ENCODE measurements at places on chromosomes 5 and 9.

DNA sequence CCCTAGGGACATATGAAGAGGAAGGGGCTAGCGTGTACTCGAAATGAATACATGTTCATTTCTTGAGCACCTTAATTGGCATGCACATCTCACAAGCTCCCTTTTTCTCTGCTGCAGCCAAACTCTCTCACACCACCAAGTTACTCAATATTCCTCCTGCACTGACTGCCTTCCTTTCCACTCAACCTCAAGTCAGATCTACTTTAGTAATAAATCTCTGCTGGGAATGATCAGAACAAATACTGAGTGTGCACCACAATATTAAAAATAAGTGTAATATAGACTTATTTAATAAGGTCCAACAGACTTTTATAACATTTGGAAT lies 995.8 kb upstream of the WWC1 start:
- no peak for DNase-seq

- no peak for DNase-seq
These were observed 40.8 kb upstream of the ANKRD31 start for GRCh38 chr5:75277463-75277862.

GRCh38 chr9:36789886-36790285 lies 217.2 kb downstream of the MELK start:
- DNase-seq, result no peak

- no peak for DNase-seq
These were observed 179.9 kb upstream of the KLF4 start for GRCh38 chr9:107669422-107669821.

- DNase-seq, result no peak
These were observed 421.6 kb downstream of the IRX1 start for GRCh38 chr5:4017076-4017803.

DNA sequence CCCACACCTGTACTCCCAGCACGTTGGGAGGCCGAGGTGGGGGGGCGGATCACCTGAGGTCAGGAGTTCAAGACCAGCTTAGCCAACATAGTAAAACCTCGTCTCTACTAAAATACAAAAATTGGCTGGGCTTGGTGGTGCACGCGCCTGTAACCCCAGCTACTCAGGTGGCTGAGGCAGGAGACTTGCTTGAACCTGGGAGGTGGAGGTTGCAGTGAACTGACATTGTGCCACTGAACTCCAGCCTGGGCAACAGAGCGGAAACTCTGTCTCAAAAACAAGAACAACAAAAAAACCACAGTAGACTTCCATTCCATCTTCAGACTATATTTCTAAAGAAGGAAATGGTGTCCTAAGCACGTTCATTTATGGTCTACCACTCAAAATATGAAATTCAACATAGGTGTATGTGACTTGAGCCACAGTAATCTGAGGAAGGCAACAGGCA lies 14.2 kb upstream of the SERINC5 start:
- DNase-seq, result no peak

- DNase-seq, result no peak
These were observed 143.7 kb downstream of the C5orf15 start for GRCh38 chr5:133824661-133825254.

DNA sequence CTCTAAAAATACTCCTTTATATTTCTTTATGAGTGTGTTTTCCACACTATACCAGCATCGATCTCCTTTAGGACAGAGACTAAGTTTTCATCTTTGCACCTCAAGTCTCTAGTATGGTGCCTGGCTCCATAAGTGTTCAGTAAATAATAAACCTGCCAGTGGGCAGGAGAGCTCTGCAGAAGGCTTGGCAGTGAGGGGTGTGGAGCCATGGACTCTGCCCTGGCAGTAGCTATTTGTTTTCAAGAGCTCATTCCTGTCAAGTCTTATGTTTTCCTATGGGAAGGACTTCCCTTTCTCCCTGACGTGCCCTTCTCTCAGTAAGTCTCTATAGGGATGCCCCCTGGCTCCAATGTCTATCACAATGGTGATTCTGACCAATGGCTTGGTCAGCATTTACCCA lies 252.2 kb downstream of the PIK3R1 start:
- no peak for DNase-seq

- peak; percentile 25 for DNase-seq
These were observed 116.7 kb downstream of the GOLPH3 start for GRCh38 chr5:32057187-32058096.

DNA sequence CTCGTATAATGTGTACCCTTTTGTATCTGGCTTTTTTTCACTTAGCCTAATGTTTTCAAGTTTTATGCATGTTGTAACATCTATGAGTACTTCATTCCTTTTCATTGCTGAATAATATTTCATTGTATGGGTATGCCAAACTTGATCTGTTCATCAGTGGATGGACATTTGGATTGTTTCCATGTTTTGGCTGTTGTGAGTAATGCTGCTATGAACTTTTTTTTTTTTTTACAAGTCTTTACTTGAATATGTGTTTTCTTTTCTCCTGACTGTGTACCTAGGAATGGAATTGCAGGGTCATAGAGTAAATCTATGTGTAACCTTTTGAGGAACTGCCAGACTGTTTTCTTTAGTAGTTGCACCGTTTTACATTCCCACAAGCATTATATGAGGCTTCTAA lies 52.4 kb downstream of the MTREX start:
- DNase-seq, result no peak

DNA sequence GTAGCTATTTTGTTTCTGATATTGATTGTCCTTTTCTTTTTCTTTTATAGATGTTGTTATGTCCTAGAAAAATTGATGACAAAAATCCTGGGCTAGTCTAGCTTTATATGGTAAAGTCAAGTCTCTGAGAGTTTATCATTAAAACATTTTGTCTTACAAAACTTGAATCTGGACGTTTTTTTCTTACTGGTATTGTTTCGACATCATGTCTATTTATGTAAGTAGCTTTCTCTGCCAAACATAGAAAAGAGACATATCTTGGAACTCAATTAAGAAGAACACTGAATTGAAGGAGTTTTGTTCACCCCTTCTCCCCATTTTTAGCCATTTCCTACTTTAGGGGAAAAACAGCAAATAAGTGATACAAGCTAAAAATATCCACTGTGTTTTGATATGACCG lies 151.5 kb downstream of the ISOC1 start:
- no peak for DNase-seq

DNA sequence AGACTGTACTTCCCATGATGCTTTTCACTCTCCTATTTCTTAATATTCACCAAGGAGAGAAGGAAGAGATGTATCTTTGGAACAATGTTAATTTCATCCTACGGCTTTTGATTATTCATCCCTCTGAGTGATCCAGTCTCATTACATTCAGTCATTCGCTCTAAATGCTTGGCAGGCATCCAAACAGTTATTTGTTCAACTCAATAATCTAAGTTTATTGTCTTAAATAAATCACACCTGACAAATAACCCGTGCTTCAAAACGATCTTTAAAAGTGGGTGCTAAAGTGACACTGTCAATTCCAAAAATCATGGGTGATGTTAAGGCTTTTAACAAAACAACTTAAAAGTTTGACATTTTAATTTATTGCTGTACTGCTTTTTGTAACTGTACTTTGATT lies 233.1 kb downstream of the RASEF start:
- DNase-seq, result no peak

DNA sequence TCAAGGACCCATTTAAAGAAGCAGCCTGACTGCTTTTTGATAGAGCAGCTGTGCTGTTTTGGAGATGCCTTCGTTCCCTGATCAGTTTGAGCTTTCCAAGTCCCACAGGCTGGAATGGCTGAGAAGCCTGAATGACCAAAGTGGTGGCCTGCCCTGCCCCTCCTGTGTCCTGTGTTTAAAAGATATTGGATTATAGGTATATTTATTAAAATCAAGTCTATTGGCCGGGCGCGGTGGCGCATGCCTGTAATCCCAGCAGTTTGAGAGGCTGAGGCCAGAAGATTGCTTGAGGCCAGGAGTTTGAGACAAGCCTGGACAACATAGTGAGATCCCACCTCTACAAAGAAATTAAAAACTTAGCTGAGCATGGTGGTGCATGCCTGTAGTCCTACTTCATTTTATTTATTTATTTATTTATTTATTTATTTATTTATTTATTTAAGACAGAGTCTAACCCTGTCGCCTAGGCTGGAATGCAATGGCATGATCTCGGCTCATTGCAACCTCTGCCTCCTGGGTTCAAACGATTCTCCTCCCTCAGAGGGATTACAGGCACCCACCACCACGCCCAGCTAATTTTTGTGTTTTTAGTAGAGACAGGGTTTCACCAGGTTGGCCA lies 87.7 kb downstream of the CACNA1B start:
- DNase-seq, result no peak

GRCh38 chr5:132460846-132461568 lies 29.6 kb downstream of the IRF1 start:
- no peak for DNase-seq

GRCh38 chr5:80705216-80705769 lies 50.5 kb upstream of the DHFR start:
- no peak for DNase-seq

DNA sequence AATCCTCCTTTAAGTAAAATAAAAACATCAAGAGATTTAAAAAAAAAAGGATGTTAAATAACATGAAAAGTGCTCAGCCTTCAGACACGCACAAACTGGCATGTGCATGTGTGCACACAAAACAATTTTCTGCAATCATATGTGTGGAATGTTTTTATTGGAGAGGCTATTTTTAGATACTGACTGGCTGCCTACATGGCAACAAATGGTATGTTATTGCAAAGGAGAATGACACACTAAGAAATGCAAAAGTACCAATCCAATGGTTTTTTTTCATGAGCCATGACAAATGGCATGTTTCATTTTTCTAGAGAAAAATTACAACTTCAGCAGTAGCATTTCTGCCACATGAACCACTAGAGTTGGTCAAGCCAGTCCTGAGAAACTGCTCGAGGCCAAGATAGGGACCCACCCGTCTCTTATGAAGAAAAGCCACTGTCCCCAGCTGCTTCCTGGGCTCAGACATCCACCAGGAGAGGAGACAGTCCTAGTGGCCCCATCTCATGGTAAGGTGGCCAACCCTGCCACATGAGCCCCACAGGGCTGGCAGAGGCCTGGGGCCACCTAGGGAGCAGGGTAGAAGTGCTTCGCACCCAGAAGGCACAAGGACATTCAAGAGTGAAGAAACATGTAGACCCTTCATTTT lies 116.4 kb downstream of the MYO10 start:
- no peak for DNase-seq

DNA sequence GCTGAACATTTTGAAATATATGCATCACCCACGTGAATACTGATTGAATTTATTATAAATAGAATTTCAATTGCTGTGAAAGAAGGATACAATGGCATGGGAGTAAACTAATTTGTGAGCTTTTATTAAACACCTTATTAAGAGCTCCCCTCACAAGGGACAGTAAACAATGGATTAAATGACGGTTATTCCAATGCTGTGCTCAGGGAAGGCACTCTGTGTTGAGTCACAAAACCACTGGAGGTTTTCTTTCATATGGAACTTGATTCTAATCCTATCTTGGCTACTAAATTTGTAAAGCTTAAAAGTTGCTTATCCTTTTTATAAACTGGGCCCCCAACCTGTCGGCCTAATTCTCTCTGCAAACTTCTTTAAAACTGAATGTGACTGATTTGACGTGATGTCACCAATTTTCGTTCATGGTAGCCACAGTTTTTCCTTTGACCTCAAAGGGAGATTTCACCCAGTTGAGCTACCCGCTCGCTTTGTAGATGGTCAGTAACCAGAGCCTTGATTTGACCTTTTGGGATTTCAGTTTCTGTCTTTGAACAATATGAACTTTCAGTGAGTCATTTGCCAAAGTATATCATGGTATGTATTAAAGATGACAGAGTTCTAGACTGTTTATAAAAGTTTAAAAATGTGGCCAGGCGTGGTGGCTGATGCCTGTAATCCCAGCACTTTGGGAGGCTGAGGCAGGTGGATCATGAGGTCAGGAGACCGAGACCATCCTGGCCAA lies 61.3 kb upstream of the PIK3R1 start:
- DNase-seq, result no peak

- peak; percentile 38 for DNase-seq
These were observed 28.2 kb downstream of the YIPF5 start for GRCh38 chr5:144142139-144142823.

GRCh38 chr9:79193501-79194223 lies 378.1 kb upstream of the TLE4 start:
- DNase-seq, result no peak

- peak; percentile 65 for DNase-seq
These were observed 40.2 kb downstream of the RCL1 start for GRCh38 chr9:4832786-4833579.

- DNase-seq, result no peak
These were observed 46.4 kb upstream of the MEF2C start for GRCh38 chr5:88929385-88929784.

DNA sequence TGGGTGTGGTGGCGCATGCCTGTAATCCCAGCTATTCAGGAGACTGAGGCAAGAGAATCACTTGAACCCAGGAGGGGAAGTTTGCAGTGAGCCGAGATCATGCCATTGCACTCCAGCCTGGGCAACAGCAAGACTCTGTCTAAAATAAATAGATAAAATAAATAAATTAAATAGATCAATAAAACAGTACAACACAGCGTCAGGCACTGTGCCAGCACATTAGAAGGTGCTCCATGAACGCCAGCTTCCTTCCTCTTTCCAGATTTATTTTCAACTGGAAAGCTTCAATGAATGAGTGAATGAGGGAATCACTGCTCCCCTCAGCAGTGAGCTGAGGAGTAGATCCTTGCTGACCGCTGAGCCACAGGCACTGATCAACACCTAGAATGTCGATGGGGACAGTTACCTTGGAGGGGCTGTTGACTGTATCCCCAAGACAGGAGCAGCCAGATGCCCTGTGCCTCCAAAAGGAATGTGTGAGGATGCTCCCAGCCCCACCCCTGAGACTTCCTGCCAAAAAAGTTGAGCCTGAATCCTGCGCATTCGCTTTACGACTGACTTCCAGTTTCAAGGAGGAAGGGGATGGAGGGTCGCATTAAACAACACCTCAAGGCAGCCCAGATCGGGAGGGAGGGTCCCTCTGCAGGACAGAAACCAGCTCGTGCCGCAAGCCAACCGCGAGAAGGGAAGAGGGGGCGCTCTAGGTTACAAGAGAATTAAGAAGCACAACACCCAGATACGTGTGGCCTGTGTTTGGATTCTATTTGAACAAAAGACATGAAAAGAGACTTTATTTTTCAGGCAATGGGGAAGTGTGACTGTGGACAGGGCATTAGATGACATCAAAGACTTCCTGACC lies 54.0 kb upstream of the CNOT6 start:
- DNase-seq, result peak; percentile 13

DNA sequence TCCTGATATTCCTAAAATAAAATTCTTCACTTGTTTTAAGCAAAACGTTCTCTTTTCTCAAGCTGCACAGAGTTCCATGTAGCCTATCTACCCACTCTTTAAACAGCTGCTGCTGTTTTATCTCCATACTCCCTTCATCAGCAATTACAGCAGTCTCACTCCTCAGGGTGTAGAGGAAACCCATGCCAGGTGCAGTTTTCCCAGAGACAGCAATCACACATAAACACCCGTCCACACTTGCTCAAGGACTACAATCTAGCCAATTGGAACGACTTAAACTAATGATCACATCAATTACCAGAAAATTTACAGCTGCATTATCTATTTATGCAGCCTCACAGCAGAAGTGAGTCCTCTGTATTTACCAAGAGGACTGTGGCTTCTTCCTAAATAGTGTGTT lies 141.7 kb downstream of the HTR1A start:
- DNase-seq, result no peak

GRCh38 chr5:60960591-60960990 lies 15.6 kb downstream of the NDUFAF2 start:
- peak; percentile 38 for DNase-seq
